ENCODE measurements at places on chromosomes 2 and 18.

DNA sequence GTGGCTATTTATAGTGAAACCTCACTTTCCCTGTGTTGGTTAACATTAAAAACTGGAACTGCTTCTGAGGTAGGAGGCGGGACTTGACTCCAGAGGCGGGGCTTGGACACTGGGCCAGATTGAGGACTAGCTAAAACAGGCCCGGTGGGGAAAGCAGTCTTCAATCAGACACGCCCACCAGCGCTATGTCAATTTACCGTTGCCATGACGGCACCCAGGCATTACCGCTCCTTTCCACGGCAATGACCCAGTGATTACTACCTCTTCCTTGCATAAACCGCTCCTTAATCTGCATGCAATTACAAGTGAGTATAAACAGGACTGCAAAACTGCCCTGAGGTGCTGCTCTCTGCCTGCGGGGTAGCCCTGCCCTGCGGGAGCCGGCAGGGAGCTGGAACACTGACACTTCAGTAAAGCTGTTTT, 35.3 kb downstream of the LRRFIP1 start:
- DNase-seq: no peak

DNA sequence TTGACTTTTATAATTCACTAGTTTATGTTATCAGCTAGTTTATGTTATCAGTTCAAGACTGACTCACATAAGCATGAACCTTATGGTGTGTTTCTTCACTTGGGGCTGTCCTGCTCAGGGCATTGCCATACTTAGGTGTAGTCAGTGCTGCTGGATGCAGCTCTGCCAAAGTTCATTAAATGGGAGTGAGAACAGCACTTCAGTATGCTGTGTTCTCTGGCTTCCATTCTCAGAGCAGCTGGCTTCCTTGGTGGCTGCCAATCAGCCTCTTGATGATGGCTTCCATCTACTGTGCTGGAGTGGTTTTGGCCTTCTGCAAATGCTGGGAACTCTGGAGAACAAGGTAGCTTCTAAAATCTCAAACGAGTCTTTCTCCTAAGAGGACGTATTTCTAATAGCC, 170.7 kb downstream of the TDRD15 start:
- no peak for DNase-seq

DNA sequence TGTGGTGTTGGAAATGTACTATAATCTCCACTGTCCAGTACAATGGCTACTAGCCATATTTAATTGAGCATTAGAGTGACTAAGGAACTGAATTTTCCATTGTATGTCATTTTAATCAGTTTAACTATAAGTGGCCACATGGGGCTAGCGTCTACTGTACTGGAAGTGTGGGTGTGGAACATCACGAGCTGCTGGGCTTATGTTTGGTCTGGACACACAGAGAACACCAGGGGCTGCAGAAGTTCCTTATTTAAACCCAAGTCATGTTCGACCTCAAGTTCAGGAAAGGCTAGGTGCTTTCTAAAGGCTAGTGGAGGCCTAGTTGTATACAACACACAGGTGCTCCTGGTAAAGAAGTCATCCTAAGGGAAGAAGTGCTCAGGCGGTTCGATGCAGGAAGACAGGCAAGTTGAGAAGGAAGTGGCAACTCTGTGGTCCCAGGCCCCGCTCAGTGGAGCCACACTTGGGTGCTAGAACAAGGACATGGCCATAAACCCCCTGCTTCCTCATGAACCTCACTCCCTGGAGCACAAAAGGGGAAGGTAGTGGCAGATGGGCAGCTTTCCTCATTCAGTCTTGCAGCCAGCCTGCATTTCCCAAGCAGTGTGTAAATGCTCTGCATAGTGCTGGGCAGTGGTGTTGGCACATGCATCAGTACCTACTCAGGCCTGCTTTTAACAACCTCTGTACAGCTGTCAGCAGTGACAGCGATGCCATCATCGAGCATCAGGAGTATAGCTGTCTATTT, 13.3 kb downstream of the LGALSL start:
- DNase-seq: no peak

- DNase-seq: no peak
Observed at GRCh38 chr2:95312543-95313201, 15.5 kb downstream of the KCNIP3 start.

All from stimulated activated CD8-positive, alpha-beta memory T cell treated with anti-CD3 and anti-CD28 coated beads, Interleukin-7, amount 100 ng/mL, for 1 hour (primary cell).